Substantia nigra (tissue), 51 donors: ENCODE measurements at places on chromosomes 2 and 18.

GRCh38 chr2:89850881-89851582 is 1159.6 kb downstream of the RPIA start:
- DNase-seq, result no peak

GRCh38 chr2:224938651-224939182 is 103.6 kb downstream of the DOCK10 start:
- DNase-seq, result no peak

DNA sequence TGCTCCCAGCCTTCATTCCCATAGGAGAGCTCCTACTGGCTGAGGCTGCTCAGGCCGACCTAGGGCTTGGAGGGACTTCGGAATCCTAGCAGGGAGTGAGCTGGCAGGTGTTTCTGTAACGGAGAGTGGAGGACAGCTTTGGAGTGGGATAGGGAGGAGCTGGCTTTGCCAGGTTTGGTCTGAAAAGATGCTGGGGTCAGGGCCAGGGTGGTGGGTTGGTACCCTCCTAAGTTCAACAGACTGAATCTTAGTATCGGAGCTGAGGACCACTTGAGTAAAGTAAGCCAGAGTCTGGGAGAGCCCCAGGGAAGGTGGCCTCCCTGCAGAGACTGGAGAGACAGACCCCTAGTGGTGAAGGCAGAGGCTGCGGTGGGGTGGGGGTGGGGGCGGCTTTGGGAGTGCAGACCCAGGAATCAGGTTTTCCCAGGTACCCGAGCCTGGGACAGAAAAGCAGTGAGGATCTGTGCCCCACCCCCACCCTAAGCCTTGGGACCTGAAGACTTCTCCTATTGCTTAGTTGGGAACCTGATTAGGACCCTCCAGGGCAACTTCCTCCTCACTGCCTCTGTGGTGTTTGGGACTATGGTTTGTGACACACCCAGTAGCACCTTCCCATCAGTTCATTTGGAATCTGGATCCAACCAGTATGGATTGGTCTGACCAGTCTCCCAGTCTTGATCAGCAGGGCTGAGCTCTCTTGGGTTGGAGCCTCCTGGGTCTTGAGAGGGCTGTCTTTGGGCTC is 3.0 kb downstream of the CNNM4 start:
- DNase-seq, result no peak

GRCh38 chr18:35971661-35972196 is 750 bp upstream of the RMP24 start:
- peak; percentile 27 for DNase-seq
